GM12892 (cell line): ENCODE measurements at places on chromosomes 2 and 18.

GRCh38 chr2:66940080-66940479 lies 457.1 kb upstream of the ETAA1 start:
- DNase-seq: no peak

GRCh38 chr2:183029219-183029618 lies 9.0 kb downstream of the NCKAP1 start:
- no peak for DNase-seq

DNA sequence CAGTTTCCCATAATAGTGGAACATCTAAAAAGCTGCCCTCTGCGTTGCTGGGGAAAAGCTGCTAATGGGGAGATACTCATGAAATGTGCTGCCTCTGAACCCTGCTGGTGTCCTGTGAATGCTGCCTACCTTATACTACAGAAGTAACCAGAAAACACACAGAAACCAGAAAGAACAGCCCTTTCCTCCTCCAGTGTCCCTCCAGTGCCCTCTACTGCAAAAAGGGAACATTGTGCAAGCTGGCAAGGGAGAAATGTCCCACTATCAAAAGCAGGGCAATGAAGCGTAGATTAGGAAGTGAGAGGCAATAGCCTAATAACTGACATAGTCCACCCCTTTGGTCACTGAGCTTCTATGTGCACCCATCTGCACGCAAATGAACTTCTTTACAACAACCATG lies 162.7 kb upstream of the ETAA1 start:
- no peak for DNase-seq

GRCh38 chr2:145822892-145823534 lies 1303.1 kb upstream of the ZEB2 start:
- DNase-seq: no peak

DNA sequence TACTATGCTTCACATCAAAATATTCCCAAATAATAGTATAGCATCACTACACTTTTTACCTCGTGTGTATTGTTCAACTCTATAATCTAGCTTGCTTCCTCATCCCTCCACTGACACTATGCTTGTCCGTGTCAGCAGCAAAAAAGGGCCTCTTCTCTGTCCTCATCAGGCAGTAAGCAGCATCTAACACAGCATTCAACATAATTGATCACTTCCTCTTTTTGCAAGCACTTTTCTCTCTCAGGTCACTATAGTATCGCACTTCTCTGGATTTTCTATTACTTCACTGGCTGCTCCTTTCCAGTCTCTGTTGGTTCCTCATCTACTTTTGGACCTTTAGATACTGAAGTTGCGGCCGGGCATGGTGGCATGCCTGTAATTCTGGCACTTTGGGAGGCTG lies 64.9 kb upstream of the ZSWIM2 start:
- peak; percentile 4 for DNase-seq

DNA sequence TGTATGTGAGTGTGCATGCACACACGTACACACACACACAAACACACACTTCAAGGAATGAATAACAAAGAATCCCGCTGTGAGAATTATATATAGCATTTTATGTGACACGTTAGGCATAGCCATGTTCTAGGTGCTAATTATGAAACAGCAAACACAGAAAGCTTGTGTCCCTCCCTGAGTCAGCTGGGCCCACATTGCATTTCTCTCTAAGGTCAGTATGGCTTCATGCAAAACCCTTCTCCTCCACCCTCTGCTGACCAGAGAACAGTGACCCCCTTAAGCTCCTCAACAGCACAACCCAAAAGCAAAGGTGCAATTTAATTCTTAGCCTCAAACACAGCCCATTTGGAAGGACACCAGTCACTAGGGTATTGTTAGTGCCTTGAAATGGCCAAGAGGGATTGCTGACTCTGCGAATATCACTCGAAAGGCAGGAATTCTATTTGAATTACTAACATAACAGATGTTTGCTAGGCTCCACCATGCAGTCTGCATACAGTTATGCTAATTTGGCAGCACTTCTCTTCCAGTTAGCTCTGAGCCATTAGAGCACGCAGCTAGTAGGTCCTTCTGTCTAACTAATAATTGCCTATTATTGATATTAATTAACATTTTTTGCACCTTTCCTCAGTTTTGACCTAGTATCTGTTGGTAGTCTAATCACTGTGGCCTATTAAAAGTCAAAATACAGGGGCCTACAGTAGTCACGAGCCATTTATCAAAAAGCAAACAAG lies 149.0 kb downstream of the LNPK start:
- DNase-seq: no peak

GRCh38 chr18:48157956-48158355 lies 227.5 kb upstream of the SMAD2 start:
- DNase-seq: no peak

DNA sequence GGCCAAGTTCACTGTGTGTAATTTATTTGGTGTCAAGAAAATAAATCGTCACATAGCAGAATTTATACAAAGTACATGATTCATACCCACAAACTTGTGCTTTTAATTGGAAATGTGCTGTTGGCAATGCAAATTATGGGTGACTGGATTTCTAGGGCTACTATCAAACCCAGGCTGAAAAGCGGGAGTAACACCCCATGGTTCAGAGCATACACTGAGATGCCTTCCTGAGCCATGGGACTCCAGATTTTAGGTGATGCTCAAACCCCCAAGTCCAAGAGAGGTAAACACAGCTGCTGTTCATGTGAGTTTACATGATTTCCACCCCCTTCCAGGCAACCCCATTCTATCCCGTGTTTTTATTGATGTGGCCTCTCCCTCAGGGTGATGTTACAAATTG lies 565.9 kb upstream of the ID2 start:
- no peak for DNase-seq

- DNase-seq: no peak
Measured at GRCh38 chr18:75823471-75823870, 396.0 kb upstream of the SMIM21 start.

DNA sequence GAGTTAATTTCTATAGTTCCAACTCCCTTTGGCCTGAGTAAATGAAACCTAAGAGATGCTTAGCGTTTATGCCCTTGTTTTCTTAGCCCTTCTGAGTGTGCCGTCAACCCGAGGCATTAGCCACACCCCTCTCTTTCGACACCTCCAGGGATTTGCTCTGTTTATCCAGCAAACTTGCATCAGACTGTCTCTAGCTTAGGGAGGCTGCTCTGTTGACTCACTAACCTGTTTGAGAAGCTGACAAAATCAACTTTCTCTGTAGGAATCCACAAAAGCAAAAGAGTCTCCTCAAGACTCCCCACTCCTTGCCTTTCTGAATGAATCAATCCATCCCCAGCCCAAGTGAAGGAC lies 317.6 kb downstream of the TNS1 start:
- no peak for DNase-seq

DNA sequence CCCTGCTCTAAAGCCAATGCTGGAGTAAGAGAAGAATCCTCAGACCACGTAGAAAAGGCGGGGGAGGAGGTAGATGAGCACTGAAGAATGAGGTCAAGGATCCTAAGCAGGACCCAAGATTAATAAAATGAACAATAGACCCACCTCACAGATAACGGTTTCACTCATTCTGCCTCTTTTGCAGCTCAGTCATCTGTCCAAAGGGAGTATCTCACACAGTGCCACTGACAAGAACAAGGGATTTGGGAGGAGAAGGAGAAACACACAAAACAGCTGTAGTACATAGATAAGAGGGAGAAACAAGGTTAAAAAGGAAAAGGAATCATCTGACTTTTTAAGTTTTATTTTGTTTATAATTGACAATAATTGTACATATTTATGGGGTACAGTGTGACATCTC lies 30.9 kb upstream of the SULT1C4 start:
- no peak for DNase-seq

DNA sequence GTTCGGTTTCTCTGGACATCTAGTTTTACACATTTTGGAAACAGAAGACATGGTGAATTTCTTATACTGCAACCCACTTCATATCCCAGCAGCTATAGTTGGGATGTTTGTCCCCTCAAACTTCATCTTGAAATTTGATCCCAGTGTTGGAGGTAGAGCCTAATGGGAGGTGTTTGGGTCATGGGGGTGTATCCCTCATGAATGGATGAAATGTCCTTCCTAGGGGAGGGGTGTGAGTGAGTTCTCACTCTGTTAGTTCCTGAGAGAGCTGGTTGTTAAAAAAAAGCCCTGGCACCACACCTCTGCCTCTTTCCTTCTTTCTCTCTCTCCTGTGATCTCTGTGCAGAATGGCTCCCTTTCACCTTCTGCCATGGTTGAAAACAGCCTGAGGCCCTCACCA lies 369.0 kb upstream of the KCNJ3 start:
- DNase-seq: no peak

GRCh38 chr2:67540962-67541361 lies 143.8 kb downstream of the ETAA1 start:
- no peak for DNase-seq

DNA sequence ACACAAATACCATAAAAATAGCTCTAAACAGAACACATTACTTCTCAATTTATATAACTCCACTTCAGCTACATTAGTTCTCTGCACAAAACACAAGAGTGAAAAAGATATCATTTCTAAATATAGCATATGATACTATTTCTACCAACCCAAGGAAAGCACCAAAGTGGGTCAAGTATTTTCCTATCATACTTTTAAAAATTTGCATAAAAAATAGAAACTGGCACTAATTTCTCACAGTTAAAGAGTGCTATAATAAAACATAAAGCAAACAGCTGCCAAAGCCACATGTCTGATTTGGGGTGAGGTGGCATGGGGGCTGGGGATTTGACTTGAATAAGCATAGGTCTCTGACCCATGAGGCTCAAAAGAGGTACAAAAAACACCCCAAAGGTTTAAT lies 61.5 kb downstream of the BARD1 start:
- no peak for DNase-seq

DNA sequence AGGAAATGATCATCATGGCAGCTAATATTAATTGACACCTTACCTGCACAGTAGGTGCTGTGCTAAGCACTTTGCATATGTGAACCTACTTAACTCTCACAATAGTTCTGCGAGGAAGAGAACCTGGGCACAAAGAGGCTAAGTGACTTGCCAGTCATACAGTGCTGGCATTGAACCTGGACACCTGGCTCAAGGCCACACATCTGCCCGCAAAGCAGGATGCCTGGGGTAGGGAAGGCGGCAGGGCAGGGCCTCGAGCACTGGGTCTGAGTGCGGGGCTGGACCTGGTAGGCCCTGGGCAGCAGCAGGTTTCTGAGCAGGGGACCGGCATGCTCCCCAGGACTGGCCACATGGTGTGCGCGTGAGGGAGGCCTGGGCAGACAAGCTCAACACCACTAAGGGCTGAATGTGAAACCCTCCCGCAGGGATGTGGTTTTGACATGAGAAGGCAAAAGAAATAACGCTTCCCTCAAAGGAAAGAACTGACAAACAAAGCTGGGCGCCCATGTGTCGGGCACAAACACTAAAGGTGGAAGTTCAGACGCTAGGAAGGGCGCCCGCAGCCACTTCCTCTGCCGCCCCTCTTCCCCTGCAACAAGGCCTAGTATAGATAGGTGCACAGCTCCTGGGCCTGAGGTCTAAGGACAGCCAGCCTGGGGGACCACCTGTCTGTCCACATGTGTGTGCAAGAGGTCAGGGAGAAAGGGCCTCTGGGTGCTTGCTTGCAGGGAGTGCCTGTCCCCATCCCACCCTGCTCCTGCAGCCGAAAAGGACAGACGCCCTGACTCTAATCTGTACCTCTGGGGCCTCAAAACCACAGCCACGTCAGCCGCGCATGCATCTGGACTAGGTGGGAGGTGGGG lies 92.5 kb downstream of the ZFP36L2 start:
- no peak for DNase-seq

- no peak for DNase-seq
Measured at GRCh38 chr18:48847807-48848486, 102.8 kb downstream of the SMAD7 start.

GRCh38 chr2:198698230-198698629 lies 759.5 kb downstream of the SATB2 start:
- no peak for DNase-seq

DNA sequence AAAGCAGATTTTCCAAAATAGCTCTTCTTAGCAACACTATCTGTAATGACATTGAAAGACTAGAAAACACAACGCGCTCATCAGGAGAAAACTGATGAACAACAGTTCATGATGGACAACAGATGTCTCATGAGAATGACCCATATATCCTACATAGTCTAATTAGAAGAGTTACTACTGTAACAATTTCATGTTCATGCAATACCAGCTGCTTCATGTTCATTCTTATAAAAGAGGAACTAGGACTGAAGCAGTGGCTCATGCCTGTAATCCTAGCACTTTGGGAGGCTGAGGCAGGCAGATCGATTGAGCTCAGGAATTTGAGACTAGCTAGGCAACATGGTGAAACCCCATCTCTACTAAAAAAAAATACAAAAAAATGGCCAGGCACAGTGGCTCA lies 22.7 kb downstream of the TRAPPC8 start:
- no peak for DNase-seq

DNA sequence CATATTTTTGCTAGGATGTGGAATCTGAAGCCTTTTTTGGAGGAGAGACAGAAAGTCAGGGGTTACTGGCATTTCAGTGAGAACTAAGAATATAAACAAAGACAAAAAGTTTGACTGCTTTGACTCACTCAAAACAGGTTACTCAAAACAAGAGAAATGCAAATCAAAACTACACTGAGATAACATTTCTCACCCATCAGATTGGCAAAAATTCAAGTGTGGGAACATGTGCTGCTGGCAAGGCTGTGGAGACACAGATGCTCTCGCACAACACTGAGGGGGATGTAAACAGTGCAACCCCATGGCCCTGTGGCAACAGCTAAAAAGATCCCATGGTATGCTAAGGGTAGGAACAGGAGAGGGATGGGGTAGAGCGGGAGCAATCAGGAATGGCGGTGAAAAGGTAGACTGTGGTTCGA lies 86.6 kb downstream of the DTNB start:
- DNase-seq: peak; percentile 17

- no peak for DNase-seq
Measured at GRCh38 chr2:182952741-182953450, 85.4 kb downstream of the NCKAP1 start.

- DNase-seq: no peak
Measured at GRCh38 chr2:10868465-10869314, 43.0 kb upstream of the KCNF1 start.

- no peak for DNase-seq
Measured at GRCh38 chr2:2466534-2466933, 135.5 kb upstream of the MYT1L start.

DNA sequence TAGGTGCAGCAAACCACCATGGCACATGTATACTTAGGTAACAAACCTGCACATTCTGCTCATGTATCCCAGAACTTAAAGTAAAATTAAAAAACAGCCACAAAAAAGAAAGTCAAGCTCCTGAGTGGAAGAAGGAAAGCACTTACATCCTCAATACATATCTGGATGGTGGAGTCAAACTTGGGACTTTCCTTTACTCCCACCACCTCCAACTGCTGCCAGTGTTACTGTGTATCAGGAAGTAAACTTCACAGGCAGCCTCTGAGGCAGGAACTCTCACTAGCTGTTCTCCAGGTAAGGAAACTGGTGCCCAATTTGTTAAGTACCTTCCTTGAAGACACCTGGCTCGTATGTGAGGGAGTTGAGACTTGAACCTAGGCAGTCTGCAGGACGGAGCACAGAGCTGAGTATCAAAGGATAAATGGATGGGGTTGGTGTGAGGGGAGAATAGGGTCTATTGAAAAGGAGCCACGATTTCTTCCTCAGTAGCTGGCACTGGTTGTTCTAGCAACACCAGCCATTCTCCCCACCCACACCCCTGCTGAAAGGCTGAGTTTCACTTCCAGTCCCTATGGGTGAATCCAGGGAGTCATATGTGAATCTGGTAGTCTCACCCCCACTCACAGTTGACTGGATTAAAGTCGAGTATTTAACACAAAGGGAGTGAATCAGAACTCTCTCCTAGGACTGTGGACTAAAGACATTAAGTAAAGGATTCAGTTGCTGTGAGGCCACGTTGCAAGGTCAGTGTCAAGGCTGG lies 50.0 kb upstream of the GPR39 start:
- no peak for DNase-seq
